Myocyte (in vitro differentiated cells): ENCODE measurements at places on chromosomes 11 and 22.

- DNase-seq = peak; percentile 88
Observed at GRCh38 chr11:35617687-35618496, at the start of gene FJX1. TSS of gene FJX1 (plus strand) at chr11:35618460. CDS start at chr11:35618637, 177 bp downstream.

- no peak for DNase-seq
Observed at GRCh38 chr11:86067009-86067850, 1.7 kb downstream of the PICALM start.

- DNase-seq = no peak
Observed at GRCh38 chr22:28096161-28096560, 177.1 kb upstream of the PITPNB start.

- DNase-seq = no peak
Observed at GRCh38 chr11:119052163-119052814, 4.7 kb downstream of the HYOU1 start.

GRCh38 chr22:36160499-36160942, at the start of gene APOL3:
TSS of gene APOL3 (minus strand) at chr22:36160755. CDS start at chr22:36149055, 11,700 bp downstream.
- DNase-seq = peak; percentile 18

DNA sequence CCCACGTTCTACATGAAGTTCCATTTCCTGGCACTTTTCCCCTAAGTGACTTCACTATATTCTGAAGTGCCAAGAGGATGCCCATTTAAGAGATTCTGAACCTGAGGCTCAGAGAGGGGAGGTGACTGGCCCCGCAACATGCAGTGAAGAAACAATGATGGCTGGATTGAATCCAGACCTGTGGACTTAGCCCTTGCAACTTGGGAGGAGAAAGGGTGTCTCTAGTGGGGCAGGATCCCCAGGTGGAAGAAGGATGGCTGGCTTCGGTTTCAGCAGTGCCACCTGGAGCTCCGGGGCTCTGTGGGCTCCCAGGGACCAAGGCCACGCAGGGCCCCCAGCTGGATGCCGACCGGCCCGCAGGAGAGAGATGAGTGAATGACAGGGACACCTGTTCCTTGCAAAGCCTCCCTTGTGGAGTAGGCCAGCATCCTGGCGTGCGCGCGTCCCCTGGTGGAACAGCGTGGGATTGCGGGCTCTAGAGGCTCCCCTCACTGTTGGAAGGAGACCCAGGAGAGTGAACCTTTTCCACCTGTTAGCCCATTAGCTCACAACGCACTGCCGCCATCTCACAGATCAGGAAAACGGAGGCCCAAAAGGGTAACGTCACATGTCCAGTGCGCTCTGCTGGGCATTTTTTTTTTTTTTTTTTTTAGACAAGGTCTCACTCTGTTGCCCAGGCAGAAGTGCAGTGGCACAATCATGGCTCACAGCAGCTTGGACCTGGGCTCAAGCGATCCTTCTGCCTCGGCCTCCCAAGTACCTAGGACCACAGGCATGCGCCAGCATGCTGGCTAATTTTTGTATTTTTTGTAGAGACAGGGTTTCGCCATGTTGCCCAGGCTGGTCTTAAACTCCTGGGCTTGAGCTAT, 104.7 kb downstream of the KIAA1671 start:
- DNase-seq = peak; percentile 91

GRCh38 chr11:102306817-102307726, 10.2 kb upstream of the BIRC3 start:
- no peak for DNase-seq

- DNase-seq = no peak
Observed at GRCh38 chr22:28332410-28332809, 347.2 kb downstream of the TTC28 start.

GRCh38 chr11:280706-281485, 2.7 kb downstream of the NLRP6 start:
- no peak for DNase-seq

GRCh38 chr11:133078591-133079404, 453.5 kb downstream of the OPCML start:
- peak; percentile 15 for DNase-seq

GRCh38 chr11:46902694-46903093, 15.7 kb downstream of the LRP4 start:
- DNase-seq = no peak

GRCh38 chr11:36023922-36024321, 80.1 kb downstream of the LDLRAD3 start:
- DNase-seq = peak; percentile 59

DNA sequence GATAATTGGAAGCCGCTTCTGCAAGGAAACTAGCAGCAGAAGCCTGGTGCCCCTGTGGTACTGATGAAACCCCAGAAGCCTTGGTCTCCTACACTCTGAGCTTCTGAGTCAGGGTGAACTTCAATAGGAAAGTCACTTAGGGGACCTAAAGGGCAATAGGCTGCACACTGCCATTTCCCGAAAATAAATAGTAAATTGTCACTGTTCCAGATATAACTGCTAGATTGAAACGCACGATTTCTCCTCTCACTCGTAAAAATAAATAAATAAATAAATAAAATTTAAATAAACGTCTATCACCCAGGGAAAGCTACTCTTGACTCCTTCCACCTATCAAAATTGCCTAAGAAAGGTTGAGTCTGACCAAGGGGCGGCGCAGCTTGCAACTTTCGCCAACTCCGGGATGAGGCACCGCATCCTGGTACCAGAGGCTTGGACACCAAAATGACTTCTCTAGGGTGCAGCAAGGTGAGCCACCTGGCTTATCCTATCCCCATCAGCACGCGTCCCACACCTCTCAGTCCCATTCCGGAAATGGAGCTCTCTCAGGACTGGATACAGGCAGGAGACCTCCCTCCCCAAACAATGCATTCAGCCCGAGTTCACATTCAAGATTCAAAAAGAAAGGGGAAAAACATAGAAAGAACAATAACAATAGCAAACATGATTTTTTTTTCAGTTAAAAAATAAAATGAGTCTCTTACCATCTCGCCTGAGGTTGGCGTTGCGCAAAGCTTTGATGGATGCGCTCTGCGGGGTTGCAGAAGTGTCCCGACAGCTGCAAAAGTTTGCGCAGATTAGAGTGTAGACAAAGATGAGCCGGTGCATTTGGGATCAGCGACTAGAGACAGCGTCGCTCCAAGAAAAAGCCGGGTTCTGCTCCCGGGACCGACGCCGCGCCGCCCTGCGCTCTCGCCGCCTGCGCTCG, 583 bp downstream of the PDGFD start:
- no peak for DNase-seq

DNA sequence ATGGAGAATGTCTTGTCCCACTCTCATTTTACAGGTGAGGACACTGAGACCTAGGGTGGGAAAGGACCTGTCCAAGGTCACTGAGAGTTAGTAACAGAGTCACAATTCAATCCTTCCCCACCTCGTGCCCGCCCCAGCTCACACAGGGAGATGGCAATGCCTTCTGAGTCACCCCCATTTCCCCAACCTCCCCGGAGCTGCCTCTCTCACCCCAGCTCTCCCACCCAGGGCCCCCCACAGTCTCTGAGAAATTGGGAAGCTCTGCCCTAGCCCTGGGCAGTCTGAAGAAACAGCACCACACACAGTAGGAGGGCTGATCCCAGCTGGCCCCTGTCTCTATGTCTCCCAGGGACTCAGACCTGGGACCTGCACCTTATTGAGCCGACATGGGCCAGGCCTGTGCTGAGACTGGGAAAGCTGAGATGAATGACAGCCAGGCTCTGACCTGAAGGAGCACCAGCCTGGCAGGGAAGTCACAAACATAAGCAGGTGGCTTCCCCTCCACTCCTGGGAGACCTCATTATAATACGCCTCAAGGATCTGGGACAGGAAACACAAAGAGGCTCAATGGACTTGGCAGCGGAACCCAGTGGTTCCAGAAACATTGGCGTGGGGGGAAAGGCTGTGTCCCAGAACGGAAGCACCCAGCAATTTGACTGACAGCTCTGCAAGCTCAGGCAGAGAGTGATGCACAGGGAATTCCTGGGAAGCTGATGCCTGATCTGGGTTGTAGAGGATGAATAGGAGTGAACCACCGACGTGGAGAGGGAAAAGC, 51.0 kb downstream of the CD6 start:
- no peak for DNase-seq

GRCh38 chr11:113991170-113991569, 16.3 kb downstream of the HTR3A start:
- peak; percentile 75 for DNase-seq

DNA sequence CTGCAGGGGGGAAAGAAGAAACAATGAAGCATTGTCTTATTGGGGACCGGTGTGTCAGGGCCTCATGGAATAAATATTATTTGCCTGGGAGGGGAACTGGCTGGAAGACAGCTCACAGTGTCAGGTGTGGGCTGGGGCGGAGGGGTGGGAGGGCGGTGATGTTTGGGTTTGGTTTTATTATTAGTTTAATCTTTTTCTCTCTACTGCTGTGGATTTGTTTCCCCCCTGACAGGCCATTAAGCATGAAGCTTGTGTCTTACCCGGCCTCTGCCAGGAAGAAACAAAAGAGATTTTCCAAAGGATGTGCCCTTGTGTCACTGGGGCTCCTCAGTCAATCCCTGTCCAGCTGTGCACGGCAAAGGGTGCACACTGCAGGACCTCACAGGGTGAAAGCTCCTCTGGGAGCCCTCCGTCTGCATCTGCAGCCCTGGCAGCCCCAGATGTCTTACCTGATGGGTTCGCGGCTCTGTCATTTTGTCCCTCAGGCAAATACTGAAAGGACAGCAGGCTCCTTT, 203.1 kb upstream of the TMEM45B start:
- DNase-seq = no peak

- peak; percentile 51 for DNase-seq
Observed at GRCh38 chr11:62245271-62245753, 3.3 kb downstream of the SCGB1D2 start.

DNA sequence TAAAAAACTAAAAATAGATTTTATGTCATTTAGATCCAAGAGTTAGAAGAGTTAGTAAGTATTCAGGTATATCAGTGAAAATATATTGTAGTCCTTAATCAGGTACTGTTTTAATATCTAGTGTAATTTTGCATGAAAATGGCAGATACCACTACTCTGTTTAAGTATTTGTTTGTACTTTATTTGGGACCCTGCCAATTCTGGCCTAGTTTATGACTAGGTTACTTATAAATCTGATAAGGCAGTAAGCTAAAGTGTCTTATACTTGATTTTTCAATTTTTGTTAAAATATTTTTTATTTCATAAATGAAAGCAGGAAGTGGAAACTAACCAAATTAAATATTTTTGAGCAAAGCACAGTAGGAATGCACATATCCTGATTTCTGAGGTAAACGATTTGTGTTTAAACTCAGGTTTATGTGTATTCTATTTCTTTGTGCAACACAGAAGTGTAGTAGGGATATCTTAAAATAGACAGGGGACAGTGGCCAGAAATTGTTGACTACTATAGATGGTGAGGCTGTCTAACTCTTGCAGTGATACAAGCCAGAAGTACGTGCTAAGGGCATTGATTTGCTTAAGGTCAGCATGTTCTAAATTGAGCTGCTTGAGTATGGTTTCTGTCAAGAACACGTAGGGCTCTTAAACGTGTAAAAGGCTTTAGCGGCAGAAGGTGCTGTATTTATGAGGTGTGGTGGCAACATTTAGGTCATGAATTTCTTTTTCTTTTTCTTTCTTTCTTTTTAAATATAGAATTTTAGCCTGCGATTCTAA, 34.0 kb downstream of the HIPK3 start:
- peak; percentile 21 for DNase-seq
